ENCODE measurements at places on chromosomes 5 and 9. TPM values are rescaled to one million over a fixed set of nuclear protein-coding genes. Genes with fewer than 3 reads are reported as not detected.

Gene B4GALT7
- 35.3 TPM for total RNA-seq

Gene ADGRD2
- not detected for total RNA-seq

Gene MELK
- 52.1 TPM for total RNA-seq

- DNase-seq: no peak
Observed at GRCh38 chr5:68233075-68233474, 17.5 kb downstream of the PIK3R1 start.

- no peak for DNase-seq
Observed at GRCh38 chr5:116964438-116964837, 389.8 kb upstream of the SEMA6A start.

DNA sequence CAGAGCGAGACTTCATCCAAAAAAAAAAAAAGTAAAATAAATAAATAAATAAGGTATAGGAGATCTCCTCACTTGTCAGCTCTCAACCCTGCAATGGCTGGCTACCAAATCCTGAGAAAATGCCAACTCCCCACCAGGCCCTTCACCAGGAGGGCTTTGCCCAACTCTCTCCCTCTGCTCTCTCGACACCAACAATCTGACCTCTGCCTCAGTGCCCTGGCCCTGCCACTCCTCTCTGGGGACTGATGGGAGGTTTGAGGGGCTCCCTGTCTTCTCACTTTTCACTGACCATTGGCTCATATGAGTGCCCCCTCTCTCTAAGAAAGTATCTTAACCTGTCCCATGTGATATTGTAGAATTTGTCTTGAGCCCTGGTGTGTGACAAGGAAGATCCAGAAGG, 52.6 kb upstream of the SH3PXD2B start:
- no peak for DNase-seq

GRCh38 chr5:139795074-139796001, at the start of gene PSD2:
Gene PSD2 (plus strand): TSS chr5:139795808. CDS start chr5:139809441, 13,633 bp downstream.
- no peak for DNase-seq

- DNase-seq: no peak
Observed at GRCh38 chr5:40524677-40525076, 155.0 kb upstream of the PTGER4 start.

DNA sequence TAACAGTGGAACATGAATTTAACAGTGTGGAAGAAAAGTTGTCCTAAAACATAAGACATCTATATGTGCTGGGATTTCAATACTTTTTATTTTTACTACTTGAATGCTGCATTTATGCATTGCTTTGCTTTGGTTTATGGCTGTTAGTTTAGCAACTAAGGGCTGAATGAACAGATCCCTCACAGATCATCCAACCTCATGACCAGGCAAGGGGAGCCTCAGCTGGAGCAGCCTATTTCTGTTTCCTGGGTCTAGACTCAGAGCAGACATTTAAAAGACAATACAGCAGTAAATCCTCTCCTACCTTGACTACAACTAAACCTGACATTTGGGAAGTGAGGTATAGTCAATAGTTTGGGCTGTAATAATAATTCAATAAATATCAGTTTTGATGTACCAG, 163.3 kb downstream of the AUH start:
- no peak for DNase-seq
